Activated CD4-positive, alpha-beta T cell treated with anti-CD3 and anti-CD28 coated beads, Interleukin-2, Interleukin-6, amounts not matched to agents 100 ng/mL and 50 ng/mL, durations not matched to agents 16 hours and 8 hours (primary cell): ENCODE measurements at places on chromosomes 5 and 9.

- DNase-seq: no peak
Measured at GRCh38 chr5:107518616-107519015, 152.1 kb downstream of the EFNA5 start.

DNA sequence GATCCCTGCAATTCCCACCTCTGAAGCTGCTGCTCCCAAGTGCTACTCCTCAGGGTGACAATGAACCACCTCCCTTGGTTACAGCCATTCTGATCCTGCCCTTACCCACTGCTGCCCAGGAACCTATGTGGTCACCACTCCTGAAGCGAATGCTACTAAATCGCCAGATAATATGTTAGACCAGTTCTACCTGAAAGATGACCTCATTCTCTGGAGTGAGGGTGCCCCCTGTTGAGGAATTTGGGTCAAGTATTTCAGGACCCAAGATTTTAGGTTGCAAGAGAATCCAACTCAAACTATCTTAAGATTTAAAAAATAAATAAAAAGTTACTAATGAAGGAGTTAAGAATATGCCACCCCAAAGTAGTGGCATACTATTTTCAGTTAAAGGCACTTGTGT is 5.8 kb upstream of the SNAPC3 start:
- peak; percentile 43 for DNase-seq

DNA sequence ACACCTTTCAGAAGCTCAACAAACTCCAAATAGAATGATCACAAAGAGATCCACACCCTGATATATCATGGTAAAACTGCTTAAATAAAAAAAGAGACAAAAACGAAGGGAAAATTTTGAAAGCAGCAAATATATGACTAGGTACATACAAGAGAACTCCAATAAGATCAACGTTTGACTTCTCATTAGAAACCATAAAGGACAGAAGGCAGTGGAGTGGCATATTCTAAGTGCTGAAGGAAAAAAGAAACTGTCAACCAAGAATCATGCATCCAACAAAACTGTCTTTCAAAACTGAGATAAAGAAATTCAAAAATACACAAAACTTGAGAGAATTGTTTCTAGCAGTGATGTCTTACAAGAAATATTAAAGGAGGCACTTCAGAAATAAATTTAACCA is 11.2 kb downstream of the SLC22A4 start:
- no peak for DNase-seq

GRCh38 chr9:128969491-128969890 is 22.0 kb downstream of the NUP188 start:
- no peak for DNase-seq

- no peak for DNase-seq
Measured at GRCh38 chr9:129442803-129443511, 177.9 kb downstream of the C9orf50 start.

DNA sequence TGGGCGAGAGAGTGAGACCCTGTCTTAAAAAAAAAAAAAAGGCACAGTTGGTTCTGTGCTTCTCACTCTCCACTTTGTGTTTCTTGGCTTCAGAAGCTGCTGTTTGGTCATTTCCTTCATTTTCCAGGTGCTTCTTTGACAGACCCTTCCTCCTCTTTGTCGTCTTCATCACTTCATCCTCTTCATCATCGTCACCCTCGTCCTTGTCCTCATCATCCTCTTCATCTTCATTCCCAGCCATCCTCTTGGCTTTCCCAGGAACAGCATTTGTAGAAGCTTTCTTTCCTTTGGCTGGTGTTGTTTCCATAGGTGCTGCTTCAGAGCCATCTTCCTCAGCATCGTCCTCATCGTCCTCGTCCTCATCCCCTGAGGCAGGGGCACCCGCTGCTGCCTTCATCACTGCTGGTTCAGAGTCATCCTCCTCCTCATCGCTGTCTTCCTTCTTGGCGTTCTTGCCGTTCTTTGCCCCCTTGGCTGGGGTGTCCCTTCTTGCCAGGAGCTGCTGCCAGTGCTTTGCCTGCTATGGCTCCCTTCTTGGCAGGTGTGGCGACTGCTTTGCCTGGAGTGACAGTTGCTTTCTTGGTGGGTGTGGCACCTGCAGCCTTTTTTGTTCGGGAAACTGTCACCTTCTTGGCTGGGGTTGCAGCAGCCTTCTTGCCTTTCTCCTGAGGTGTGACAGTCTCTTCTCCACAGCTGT is 7.1 kb downstream of the RABL6 start:
- DNase-seq: no peak

DNA sequence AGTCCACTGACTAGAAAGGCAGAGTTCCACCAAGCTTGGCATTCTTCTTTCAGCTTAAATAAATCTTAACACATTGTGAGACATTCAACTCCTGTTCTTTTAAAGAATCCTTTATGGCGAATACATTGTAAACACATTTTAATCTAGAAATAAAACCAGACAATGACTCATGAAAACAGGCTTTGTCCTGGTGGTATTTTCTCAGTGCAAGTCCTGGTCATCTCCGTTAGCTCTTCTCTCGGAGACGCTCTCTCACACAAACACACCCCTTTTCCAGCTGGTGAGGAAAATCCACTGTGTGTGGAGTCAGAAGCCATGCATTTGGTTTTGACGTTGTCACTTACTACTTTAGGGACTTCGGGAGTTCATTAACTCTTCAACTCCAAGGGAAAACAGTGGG is 140.4 kb downstream of the AUH start:
- DNase-seq: no peak

- no peak for DNase-seq
Measured at GRCh38 chr9:97041898-97042297, 3.0 kb upstream of the CTSV start.

DNA sequence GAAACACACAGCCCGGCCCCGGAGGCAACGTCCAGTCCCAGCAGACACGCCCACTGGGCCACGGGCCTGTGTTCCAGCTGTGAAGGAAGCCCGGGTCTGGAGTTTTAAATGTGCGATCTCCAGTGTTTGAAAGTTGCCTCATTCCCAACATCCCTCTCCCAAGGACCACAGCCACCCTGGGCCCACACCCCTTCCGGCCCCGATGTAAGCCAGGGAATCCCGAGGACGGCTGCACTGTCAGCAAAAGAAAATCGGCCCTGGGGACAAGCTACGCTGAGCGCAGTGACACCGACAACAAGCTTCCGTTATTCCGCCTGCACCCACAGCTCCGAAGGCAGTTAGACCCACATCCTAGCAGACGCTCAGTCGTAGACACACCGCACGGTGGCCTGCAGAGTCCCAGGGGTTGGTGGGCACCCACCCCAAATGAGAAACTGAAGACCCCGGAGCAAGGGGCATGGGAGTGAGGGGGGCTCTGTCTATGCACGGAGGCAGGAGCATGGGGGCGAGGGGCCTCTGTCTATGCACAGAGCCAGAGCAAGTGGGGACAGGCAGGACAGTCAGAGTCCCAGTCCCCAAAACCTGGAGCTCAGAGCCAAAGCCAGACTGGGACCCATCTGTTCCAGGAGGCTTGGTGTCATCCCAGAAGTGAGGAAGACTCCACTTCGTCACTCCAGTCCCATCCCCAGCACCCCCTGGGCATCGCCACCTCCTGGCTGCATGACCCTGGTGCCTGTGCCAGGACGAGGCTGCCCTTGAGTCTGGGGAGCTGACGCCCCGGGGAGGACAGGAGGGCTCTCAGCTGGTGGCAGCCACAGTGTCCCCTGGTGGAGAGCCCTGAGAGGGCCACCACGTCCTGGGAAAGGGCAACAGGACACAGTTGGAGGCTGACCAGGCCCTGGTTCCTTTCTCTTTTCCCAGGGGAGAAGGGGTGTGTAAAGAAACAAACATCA is 23.4 kb downstream of the GLT6D1 start:
- DNase-seq: no peak

GRCh38 chr9:32419921-32420320 is 35.5 kb downstream of the ACO1 start:
- DNase-seq: no peak

DNA sequence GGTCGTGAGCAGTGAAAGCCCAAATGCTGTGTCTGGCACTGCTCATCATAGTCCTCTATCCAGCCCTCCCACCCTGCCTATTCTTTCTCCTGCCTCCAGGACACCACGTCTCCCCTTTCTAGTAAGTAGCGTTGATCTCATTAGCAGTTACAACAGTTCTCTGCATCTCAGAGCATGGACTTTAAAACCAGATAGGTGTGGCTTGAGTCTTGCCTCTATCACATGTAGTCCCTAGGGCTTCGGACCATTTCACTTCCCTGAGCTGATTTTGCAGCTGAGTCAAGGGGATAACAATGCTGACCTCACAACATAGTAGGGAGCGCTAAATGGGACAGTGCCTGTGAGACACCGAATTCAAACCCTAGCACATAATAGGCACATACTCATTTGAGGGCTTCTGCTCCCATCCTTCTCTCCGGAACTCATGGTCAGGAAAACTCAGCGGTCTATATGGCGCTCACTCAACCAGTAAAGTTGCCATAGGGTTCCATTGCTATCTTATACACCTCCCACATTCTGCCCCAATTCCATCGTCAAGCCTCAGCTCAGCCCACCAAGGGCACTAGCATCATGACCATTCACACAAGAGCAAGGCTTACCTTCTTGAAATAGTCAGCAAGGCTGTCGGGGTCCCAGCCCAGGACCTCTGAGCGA is 515 bp downstream of the LCP2 start:
- DNase-seq: no peak

DNA sequence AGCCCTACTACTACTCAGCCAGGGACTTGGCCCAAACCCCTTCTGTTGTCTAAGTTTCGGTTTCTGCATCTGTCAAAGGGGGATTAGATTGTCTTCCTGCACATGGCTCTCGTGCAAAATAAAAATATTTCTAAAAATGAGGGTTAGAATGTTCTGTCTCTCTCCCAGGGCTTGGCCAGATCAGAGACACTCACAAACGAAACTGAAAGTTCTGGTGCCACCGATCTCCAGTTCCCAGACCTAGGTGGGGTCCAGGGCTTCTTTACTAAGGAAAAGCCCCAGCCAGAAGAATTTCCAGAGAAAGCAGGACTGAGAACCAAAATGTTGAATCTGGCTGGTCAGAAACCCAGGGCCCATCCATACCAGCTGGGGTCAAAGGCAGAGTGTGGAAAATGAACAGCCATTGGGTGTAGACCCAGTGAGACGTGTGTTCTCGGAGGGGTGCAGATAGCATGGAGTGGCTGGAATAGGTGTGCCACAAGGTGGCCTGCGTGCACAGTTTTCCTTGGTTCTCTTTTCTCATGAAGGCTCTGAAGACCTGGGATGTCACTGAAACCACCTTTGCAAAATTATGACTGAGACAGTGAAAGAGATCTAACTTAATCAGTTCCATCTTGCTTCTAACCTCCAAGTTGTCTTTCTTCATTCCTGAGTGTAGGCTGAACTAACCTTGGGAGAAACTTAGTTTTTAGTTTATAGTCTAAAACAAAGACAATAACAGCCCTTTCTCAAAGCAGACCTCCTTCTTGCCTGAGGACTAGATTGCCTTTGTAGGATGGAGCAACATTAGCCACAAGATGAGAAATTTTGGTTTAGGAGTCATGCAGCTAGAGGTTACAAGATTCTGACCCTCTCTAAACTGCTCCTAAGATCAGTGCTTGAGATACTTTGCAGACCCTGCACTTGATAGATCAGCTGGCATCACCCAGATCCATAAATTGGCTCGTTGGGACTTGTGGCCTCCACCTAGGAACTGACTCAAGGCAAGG is 2.3 kb upstream of the SLC23A1 start:
- DNase-seq: no peak

GRCh38 chr5:95487880-95488279 is 66.9 kb downstream of the SKIC3 start:
- DNase-seq: no peak

GRCh38 chr5:111856876-111857466 is 100.0 kb upstream of the NREP start:
- no peak for DNase-seq

- DNase-seq: no peak
Measured at GRCh38 chr9:87062746-87063145, 115.4 kb upstream of the GAS1 start.

DNA sequence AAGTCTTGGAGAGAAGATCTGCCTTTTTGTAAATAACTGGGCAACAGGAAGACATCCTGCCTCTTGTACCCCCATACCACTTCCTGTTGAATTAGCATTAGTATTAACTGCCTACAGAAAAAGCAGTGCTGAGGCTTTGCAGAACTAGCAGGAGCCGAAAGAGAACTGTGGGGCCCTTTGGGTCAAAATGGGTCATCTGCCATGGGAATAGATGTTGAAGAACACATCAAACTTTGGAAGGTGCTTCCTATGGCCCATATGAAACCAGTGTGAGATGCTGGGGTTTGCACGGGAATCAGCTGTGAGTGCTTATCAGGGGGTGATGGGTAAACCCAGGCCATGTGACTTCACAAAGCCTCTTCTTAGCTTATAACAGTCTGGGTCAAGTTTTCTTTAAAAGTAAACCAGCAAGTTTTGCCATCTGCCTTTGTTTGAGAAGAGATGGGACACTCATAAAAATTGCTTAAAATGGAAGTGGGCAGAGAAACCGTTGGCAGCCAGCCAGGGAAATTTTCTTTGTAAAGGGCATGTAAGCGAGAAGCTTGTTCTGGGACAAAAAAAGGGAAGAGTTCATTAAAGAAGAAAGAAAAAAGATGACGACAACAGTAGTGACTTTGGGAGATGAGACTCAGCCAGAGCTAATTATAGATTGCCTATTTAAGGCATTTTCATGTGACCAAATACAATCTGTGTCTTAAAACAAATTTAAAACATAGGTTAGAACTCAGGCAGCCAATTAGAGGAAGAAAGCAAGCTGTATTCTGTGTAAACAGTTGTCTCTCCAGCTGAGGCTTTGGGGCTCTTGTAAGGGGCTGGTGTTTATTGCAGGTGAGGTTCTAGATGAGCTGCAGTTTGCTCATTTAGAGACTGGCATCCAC is 4.4 kb downstream of the SLC25A25 start:
- peak; percentile 46 for DNase-seq

GRCh38 chr5:79076819-79077218 is 7.3 kb downstream of the BHMT2 start:
- DNase-seq: no peak

DNA sequence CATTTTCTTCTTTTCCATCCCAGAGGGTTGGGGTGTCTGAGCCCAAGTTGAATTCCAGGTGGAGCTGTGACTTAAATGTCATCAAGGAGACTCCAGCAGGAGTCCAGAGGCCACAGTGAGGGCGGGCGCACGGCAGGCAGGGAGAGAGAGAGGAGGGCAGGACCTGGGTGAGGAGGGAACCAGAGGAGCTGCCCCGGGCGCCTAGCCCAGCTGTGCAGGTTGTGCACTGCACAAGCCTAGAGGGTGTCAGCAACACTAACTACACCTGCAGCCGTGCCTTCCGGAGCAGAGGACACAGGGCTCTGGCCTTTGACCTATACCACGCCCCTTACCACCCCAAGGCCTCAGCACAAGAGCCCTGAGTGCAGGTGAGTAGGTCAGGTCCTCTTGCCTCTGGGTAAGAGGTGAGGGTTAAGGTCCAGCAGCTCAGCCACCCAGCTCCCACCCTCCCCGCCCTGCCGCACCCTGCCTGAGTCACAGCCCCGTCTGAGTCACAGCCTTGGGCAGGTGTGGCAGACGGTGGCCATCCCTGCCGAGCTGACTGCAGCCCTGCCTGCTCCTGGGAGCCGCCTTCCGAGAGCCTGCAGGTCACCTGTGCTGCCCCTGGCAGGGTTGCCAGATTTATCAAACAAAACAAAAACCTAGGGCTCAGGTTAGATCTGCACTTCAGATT is 6.4 kb upstream of the AGPAT2 start:
- DNase-seq: no peak

GRCh38 chr9:99489060-99489413 is 267.0 kb downstream of the SEC61B start:
- DNase-seq: no peak
